ENCODE measurements at places on chromosomes 5 and 9.

GRCh38 chr5:180336234-180337020, 16.7 kb downstream of the GFPT2 start:
- DNase-seq: no peak

DNA sequence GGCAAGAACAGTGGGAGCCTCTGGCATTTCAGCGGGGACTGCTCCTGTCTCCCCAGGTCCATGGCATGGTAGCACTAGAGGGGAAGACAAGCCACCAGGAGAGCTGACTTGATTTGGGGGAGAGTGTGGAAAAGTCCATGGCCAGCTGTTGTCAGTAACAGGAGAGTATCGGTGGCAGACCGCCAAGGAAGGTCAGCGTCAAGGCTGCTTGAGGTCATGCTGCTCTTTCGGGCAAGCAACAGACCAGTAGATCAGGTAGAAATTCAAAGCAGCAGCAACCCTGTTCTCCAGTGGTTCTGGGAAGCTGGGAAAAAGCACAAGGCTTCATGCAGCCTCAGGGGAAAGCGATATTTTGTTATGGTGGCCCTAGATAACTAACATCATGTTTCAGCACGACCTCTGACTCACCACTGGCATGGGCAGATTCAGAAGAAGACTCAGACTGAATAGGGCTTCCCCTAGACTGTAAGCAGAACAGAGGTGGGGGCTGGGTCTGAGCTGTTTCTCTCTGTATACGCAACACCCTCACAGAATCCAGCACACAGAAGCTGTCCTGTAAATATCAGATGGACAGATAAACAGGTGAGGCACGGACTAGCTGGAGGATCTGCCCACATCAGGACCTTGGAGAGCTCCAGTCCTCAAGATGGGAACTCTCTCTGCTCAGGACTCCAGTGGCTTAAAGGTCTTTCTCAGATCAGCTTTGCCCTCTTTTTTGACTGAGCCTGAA, 35.2 kb upstream of the PLEKHG4B start:
- peak; percentile 16 for DNase-seq

DNA sequence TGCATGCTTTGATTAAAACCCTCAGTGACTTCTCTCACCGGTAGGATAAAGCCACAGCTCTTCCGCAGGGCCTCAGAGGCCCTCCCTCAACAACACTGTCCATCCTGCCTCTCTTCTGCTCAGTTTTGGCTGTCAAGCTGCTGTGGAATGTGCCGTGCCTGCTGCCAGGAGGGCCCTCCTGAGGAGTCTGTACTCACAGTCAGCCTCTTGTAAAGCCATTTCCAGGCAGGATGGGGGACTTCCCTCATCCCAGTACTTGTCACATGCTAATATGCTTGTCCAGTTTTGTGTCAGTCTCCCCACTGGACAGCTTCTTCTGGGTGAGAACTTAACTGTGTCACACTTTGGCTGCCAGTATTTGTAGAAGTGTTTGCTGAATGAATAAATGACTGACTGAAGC, 13.9 kb upstream of the DDX41 start:
- no peak for DNase-seq

GRCh38 chr5:150804388-150804787, 25.8 kb downstream of the SMIM3 start:
- DNase-seq: no peak

DNA sequence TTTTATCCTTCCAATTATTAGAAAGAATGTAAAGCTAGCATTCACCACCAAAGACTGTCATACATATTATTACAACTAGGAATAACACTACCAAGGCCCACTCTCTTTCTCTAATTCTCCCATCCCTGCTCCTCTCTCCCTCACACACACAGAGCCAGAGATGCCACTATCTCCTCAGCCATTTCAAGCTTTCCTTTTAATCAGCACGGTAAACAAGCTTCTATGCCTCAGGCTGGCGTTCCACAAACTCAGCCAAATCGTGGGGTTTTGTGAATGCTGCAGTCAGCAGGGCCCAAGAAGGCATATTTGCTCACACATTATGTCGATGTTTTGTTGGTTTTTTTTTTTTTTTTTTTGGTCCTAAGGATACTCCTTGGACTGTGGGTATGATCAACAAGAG, 979.9 kb upstream of the DMAC1 start:
- DNase-seq: no peak

- DNase-seq: no peak
Measured at GRCh38 chr5:142032747-142033631, 20.2 kb upstream of the GNPDA1 start.

DNA sequence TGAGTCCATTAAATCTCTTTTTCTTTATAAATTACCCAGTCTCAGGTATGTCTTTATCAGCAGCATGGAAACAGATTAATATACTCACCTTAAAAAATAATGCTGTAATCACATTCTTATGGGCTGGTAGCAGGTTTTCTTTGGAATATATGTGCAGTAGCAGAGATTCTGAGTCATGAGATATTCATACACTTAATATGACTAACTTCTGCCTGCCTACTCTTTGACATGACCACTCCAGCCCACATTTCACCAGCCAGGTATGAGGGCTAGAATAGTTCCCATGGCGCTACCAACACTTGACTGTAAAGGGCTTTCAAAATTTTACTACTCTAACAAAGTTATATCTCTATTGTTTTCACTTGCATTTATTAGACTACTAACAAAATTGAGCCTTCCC, 74.1 kb upstream of the GHR start:
- no peak for DNase-seq

- peak; percentile 5 for DNase-seq
Measured at GRCh38 chr5:41048986-41049385, 22.2 kb downstream of the MROH2B start.

DNA sequence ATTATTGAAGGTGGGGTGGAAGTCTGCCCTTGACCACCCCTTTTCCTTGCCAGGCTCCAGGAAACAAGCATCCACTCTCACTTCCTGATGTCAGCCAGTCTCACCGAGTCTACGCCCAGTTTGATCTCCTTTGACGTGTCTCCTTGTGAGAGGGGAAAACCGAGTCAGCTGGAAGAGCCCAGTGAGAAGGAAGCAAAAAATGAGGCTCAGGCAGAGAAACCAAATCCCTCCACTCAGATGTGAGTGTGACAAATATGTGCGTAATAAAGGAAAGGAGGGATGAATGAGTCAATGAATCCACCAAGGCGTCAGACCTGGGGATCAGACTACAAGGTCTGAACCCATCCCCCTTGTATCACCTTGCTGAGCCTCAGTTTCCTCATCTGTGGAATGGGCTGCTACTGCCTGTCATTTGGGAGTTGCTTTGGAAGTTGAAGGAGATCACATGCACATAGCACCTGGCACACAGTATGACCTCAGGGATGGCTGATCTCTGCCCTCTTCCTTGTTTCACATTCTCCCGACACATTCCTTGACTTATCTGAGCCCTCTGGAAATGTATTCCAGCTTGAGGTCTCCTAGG, 61.3 kb upstream of the XPA start:
- DNase-seq: no peak

- no peak for DNase-seq
Measured at GRCh38 chr9:34490760-34491159, 32.0 kb downstream of the ENHO start.

- no peak for DNase-seq
Measured at GRCh38 chr9:104969116-104969515, 41.2 kb upstream of the ABCA1 start.

GRCh38 chr9:133368249-133368881, 7.5 kb downstream of the SURF4 start:
- peak; percentile 90 for DNase-seq

GRCh38 chr9:133763272-133764183, 25.4 kb upstream of the SARDH start:
- no peak for DNase-seq

DNA sequence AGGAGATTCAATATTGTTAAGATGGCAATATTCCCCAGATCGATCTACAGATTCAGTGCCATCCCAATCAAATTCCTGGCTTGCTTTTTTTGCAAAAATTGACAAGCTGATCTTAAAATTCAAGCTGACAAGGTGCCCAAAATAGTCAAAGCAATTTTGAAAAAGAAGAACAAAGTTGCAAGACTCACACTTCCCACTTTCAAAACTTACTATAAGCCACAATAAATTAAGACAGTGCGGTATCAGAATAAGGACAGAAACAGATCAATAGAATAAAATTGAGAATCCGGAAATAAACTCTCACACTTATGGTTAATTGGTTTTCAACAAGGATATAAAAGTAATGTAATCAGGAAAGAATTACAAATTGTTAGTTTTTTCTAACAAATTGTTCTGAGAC, 97.1 kb downstream of the NRG2 start:
- no peak for DNase-seq

GRCh38 chr5:38524022-38524421, 32.4 kb downstream of the LIFR start:
- no peak for DNase-seq

DNA sequence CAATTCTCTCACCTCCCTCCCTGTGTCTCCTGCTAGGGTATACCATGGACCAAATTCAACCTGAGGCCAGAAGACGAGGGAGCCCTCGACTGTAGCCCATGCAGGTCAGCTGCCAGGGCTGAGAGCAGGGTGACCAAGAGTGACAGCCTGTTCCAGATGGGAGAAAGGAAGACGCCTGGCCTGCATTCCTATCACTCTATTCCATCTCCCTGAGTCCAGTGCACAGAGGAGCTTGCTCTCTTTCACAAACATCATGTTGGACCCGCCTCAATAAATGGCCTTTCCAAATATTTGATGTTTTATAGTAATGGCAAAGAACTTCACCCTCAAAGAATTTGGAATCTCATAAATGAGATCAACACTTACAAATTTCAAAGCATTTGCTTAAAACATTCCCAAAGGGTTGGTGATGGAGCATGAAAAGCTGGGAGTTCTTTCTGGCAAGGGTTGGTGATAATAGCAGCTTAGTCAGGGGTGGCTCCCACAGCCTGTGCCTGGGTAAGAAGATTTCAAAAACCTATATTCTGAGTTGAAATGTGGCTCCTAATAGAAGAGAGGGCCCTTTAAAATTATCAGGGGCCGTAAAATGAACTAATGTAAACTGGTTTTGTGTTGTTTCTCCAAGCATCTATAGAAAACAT, 393.1 kb downstream of the EFNA5 start:
- no peak for DNase-seq

DNA sequence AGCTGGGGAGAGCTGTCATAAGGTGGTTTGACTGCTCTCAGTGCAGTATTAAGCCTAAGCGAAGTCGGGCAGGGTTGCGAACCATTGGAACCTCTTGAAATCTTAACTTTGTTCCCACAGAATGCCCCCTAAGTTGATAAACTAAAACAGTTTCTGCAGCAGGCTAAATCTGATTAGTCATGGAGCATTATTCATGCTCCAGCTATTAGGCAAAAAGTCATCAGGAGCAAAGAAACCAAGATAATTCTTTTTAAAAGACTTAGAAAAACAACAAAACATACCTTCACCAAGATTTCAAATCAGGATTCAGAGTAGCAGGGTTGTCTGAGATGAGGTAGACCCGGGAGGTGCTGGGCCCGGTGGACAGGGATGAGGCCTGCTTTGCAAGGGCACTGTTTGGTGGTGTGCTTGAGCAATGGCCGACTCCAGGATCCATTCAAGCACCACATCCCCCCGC, 69.9 kb upstream of the PLPP1 start:
- DNase-seq: no peak

- DNase-seq: peak; percentile 21
Measured at GRCh38 chr9:75200892-75201470, 112.7 kb downstream of the OSTF1 start.

GRCh38 chr9:98750364-98751060, 41.8 kb upstream of the GABBR2 start:
- DNase-seq: no peak

DNA sequence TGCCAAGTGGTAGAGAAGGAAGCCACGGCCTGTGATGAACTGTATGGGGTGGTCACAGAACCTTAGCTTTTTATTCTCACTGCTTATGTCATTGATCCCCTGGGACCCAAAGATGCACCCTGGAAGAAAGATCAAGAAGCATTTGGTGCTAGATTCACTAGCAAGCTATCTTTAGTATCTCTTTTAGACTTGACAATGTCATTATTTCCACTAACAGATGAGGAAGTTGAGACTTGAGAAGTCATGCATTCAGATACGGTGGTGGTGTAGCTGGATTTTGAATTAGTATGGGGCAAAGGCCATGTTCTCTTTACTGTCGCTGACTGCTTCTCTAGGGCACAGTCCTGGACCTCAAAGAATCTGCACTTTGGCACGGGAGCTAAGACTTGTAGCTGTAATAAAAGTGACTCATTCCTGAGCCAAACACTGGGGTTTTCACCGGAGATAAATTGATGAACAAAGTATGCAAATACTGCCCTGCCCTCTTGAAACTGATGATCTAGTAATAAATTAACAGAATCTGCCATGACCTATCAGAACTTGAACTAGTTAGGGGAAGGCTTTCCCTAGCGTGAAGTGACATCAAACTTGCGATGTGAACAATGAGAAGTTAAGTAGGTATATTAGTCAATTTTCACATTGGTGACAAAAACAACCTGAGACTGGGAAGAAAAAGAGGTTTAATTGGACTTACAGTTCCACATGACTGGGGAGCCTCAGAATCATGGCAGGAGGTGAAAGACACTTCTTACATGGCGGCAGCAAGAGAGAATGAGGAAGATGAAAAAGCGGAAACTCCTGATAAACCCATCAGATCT, 5.4 kb downstream of the GDA start:
- peak; percentile 99 for DNase-seq

DNA sequence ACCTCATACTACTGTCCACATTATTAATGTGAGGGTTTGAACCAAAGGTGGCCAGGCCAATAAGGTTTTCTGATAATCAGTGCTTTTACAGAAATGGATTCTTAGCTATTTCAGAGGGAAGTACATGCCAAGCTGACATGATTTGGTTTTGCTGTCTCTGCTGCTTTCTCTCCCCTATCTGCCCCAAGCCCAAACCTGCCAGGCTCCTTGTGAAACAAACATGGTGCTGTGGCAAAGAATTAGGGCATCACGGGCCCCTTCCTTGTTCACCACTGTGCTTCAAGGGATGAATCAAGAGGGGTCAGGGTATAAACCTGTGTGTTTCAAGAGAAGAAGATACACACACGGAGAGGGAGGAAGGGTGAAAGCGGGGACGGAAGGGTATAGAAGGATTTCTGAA, 41.3 kb upstream of the SMU1 start:
- no peak for DNase-seq

DNA sequence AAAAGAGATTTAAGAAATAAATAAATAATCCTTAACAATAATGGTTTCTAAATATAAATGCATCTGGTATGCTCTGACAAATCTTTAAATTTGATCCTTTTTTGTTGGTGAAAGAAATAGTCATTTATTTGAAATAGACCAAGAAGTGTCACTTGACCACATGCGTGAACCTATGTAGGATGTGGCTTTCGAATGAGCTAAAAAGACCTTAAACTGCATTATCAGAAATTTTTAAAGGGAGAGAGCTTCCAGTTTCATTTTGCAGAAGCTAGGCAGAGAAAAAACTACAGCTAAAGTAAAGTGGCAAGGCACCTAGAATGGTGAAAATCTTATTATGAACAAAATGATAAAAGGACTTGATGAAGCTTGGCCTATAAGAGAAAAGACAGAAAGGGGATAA, 309.2 kb upstream of the EFNA5 start:
- DNase-seq: no peak

- DNase-seq: peak; percentile 67
Measured at GRCh38 chr9:129550199-129550839, 70.6 kb downstream of the C9orf50 start.

Data from large intestine (tissue), 12 donors.